ENCODE measurements at places on chromosomes 16 and 17. TPM values are rescaled to one million over a fixed set of nuclear protein-coding genes. Genes with fewer than 3 reads are reported as not detected.

The GNAO1 gene
- 0.68 TPM for total RNA-seq

The ACE gene
- total RNA-seq = not detected

The EPX gene
- 0.08 TPM for total RNA-seq

The FBXW10 gene
- total RNA-seq = not detected

DNA sequence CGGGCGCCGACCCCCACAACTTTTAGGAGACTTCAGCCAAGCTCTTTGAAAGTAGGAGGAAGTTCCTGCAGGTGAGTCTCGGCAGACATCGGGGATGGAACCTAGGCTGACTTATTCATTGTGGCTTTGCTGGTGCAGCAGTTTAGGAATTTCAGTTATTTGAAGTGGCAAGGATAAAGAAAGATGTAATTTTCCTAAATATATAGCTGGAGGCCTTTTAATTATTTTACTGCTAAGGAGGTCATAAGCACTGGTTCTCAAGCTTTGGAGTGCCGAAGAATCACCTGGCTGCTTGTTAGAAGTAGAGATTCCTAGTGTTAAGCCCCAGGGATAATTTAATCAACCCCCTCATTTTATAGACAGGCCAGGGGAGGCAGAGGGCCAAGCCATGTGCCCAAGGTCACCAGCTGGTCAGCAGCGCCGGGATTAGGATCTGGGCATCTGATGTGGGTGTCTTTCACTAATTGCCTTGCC is 28.9 kb upstream of the BCAR1 start:
- no peak for DNase-seq

DNA sequence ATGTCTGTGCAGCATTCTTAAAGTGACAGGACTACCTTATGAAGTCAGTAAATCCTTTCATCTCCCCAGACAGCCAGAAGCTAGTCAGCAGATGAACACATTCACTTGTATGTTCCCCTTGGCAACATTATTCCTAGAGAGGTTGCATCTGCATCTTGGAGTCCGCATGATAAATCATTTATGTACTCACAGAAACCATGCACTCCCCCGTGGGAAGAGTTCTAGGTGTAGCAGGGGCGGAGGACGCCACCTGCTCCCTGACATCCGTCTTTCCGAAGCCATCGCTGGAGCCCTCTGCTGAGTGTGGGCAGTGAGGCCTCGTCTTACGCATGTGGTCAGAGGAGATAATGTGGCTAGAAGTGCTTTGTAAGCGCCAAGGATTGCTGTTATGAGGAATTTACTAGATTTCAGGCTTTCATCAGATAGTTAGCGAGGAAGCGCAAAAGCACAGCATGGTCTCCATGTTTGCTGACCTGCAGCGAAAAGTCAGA is 144.5 kb downstream of the RPTOR start:
- DNase-seq = no peak

- DNase-seq = peak; percentile 73
These were observed 11.2 kb downstream of the SPNS3 start for GRCh38 chr17:4444782-4445473.

DNA sequence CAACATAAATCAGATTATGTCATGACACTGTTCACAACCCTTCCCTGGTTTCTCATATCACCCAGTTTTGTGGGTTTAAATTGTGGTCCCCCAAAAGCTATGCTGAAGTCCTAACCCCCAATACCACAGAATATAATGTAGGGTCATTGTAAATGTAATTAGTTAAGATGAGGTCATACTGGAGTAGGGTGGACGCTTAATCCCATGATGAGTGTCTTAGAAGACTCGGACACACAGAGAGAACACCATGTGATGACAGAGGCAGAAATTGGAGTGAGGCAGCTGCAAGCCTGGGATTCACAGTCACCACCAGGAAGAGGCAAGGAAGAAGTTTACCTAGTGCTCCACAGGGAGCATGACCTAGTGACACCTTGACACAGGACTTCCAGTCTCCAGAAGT is 197.8 kb downstream of the SALL1 start:
- no peak for DNase-seq

All from H4 (cell line).